Pulmonary artery endothelial cell (primary cell): ENCODE measurements at places on chromosomes 6 and 20. TPM values are rescaled to one million over a fixed set of nuclear protein-coding genes. Genes with fewer than 3 reads are reported as not detected.

DNA sequence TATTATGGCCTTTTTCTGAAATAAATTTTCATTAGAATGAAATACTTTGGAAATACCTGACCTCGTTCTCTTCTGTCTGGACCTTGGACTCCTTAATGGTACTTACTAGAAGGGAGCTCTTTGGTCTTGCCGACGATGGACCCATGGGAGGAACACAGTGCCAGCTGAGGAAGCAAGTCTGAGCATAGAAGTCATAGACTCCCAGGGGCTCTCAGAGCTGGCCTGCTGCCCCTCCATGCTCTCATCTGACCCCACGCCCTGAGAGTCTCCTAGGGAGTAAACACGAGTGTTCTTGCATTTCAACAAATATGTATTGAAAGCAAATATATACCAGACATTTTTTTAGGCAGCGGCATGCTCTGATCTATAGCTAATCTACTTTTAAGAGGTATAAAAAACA, 87.8 kb downstream of the PLEKHG1 start:
- DNase-seq: no peak

Gene ARMC12
- 0.11 and 0.40 TPM in 2 replicates for total RNA-seq

Gene MUC22
- total RNA-seq: not detected in 2 replicates

Gene CTCFL
- not detected in 2 replicates for total RNA-seq

Gene NPEPL1
- 25.5 and 39.2 TPM in 2 replicates for total RNA-seq

DNA sequence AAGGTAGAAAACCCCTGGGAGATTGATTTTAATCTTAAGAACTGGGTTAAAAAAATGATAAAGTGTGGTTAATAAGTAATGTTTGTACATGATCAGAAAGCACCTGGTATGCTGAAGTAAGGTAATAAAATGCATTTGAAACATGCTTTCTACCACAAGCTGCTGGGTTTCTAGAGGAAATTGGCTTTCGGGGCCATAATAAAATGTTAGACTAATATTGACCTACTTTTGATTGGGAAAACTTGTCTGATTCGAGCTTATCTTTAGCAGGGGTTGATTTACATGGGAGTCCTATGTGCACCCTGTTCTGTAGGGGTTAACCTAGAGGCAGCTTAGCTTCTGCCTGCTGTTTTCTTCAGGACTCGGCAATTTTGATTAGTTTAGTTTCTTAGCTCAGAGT, 50.5 kb downstream of the CRYBG1 start:
- DNase-seq: no peak

Gene CENPW
- 22.0 and 33.6 TPM in 2 replicates for total RNA-seq

DNA sequence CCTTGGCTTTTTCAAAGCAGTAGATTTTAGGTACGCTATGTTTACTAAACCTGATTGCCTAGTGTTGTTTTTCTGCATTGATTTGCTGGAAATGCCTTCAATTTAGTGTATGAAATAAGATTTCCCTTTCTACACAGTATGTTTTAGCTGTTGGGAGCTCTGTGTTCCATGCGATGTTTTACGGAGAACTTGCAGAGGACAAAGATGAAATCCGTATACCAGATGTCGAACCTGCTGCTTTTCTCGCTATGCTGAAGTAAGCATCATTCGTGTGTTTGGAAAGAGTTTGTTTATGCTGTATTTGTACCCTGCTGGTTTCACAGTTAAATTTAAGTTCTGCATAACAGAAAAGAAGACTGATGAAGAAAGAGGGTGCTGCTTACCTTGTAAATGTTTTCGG, 1.9 kb downstream of the BTBD3 start:
- no peak for DNase-seq

Gene PRPH2
- total RNA-seq: 0.13 and 0.21 TPM in 2 replicates

DNA sequence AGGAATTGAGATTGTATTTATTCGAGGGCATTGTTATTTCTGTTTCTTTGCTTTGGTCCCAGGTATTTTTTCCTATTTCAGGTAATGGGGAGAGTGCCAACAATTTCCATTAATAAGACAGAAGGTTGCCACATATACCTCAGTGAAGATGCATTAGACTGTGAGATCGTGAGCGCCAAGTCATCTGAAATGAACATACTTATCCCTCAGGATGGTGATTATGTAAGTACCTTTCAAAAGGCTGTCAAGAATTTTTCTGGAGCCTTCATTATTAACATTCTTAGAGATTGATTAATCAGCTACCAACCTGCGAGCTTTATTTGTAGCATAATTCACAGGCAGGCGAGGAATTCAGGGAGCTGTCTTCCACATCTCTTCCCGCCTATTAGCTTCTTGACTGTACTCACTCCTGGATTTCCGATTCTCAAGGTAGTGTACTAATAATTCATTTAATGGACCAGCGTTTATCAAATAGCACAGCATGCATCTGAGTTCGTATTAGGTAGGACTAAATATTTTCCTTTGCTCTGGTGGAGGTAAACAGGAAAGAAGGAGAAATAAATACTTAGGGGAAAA, 48.6 kb upstream of the FAM8A1 start:
- no peak for DNase-seq

DNA sequence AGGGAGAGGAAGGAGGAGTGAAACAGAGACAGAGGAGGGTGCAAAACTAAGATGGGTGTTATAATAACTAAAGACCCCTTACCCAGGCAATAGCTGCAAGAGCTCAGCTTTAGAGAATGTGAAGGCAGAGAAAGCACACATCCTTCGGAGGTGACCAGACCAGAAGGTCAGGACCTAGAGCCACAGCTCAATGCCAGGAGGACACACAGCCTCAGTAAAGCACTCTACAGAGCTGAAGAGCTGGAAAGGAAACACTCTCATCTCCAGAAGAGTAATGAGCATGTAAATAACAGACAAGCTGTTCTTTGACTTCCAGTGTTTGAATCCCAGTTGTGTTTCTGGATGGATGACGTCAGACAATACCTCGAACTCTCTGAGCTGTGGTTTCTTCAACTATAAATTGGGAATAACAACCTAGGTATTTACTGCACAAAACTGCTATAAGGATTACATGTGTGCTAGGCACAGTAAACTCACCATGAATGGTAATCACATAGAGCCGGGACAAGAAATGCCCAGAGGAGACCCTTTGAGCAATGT, 63.2 kb downstream of the MAP3K5 start:
- no peak for DNase-seq

DNA sequence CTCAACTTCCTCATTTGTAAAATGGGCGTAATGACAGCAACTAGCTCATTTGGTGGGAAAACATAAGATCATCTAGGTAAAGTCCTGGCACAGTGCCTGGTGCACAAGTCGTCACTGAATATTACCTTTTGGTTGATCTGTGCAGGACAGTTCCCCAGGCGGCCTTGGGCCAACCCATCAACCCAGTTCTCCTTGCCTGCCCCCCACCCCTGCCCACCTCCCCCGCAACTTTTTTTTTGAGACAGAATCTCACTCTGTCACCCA, 99.2 kb downstream of the JPH2 start:
- no peak for DNase-seq

Gene LPA
- not detected in 2 replicates for total RNA-seq

GRCh38 chr6:170198298-170198697, 92.6 kb downstream of the DLL1 start:
- DNase-seq: no peak

Gene ORC3
- 13.3 and 19.8 TPM in 2 replicates for total RNA-seq

- DNase-seq: no peak
Observed at GRCh38 chr20:30816182-30816645, 441.2 kb upstream of the DEFB115 start.

- DNase-seq: no peak
Observed at GRCh38 chr20:64261138-64261537, 5.6 kb downstream of the PCMTD2 start.

Gene FAM184A
- 0.26 and 0.71 TPM in 2 replicates for total RNA-seq

Gene CLVS2
- not detected in 2 replicates for total RNA-seq

DNA sequence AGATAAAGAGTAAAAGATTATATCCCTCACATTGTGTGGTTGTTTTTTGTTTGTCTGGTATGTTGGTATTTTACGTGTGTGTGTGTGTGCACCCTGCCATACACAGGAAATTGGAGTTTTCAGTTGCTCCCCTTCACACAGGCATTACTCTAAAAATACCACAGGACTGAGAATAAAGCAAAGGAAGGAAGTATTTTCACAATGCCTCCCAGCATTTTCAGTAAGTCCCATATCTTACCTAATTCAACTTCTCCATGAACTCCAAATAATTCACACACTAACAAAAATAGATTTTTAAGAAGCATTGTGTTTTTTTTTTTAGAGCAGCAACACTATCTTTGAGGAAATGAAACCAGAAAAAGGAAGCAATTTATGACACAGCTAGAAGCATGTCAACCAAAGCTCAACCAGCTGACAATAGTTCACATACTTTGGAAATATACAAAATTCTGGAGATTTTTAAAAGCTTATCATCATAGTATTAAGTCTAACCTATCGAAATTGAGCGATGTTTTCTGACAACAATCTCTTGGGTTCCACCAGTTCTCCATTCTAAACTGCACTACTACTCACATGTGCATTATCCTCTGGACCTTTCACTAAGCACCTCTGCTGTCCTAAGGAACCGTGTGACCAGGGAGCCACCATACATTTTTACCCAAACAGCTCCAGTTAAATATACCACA, 2.1 kb downstream of the UBE2J1 start:
- DNase-seq: peak; percentile 77

GRCh38 chr20:45842169-45842812, 8.7 kb downstream of the SNX21 start:
- DNase-seq: no peak

Gene ULBP1
- 0.11 and 0.20 TPM in 2 replicates for total RNA-seq

DNA sequence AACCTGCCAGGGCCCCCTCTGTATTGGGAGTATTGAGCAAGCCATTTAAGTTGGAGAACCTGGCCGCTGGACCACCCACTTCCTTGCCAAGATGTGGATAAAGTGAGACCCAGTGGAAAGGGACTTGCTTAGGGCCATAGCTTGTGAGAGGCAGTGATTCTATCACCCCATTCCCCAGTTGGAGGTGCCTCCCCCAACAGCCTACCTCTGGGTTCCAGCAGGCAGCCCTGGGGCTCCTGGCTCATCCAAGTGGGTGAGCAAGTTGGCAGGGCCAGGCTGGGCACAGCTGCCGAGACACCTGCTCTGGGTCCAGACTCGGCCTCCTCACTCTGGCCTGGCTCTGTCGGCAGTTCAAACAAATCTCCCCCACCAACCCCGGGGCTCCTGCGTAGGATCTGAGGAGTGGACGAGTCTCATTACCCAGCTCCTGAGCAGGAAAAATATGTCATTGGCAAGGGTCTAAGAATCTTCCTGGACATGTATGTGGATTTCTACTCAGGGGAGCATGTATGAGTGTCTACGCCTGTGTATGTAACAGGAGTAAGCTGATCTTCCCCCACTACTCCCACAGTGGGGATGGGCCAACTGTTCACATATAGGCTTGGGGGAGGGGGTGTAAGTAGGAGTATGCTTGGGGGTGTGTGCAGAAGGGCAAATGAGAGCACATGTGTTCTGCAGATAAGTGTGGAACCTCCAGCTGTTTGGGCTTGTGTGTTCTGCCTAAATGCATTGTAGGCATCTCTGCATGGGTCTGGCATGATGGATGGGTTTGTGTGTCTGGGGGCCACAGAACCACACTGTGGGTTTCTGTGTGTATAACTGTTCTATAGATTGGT, 1.9 kb downstream of the ID1 start:
- DNase-seq: no peak
